ENCODE measurements at places on chromosomes 6 and 20.

DNA sequence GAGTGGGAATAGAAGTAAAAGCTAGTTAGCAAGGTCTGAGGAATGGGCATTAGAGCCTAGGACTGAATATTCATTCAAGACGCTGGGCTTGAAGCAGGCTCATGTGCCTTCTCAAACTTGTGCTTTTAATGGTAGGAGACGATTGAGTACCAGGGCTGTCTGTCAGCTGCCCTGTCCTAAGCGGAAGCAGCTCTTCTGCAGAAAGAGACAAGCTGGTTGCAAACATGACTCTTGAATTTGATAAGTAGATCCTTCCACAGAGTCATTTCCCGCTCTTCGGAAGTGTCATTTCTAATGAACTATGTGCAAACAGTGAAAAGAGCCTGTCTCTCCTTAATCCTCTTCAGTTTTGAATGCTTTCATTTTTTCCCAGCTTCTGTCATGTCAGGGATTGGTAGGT, 176.4 kb downstream of the TFAP2B start:
- no peak for DNase-seq

- no peak for DNase-seq
Observed at GRCh38 chr20:21705575-21706260, at the start of gene PAX1. Gene PAX1 (plus strand): TSS chr20:21705664. CDS start chr20:21705713, 49 bp downstream.

DNA sequence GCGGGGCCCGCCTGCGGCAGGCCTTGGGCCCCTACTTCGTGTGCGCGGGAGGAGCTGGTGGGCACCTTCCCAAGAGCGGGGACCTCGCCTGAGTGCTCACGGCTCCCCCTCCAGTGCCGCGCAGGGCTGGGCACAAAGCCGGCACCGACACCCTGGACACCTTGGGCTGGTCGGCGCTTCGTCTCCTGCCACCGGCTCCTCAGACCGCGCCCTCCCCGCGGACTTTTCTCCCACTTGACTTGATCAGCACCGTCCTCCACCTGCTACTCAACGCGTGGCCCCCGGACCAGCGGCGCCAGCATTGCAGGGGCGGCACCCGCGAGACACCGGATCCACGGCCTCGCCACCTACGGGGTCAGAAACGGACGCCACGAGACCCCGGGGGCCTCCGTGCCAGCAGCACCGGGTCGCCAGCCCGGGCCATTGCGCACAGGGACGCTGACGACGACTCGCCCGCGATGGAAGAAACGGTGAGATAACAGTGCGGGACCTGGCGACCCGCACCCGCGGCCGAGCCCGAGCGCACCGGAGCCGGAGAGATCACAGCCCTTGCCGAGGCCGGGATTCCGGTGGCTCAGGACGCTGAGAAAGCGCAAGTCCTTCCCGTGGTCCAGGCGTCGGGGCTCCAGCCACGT, 154.2 kb downstream of the DLL1 start:
- DNase-seq = no peak

GRCh38 chr6:47129129-47129528, 87.0 kb upstream of the ADGRF1 start:
- DNase-seq = peak; percentile 40

All from suppressor macrophage treated with lipopolysaccharide for 4 hours (primary cell).